Chondrocyte (in vitro differentiated cells): ENCODE measurements at places on chromosomes 13 and 19. TPM values are rescaled to one million over a fixed set of nuclear protein-coding genes. Genes with fewer than 3 reads are reported as not detected.

- H3K4me1 ChIP-seq: peaks cover 24% of the 10 kb centered on the region
- H3K27me3 ChIP-seq: peaks cover 30% of the 10 kb centered on the region
- DNase-seq: no peak
- H3K36me3 ChIP-seq: peaks cover 4% of the 10 kb centered on the region
Measured at GRCh38 chr13:36163809-36164308, 32.7 kb upstream of the DCLK1 start.

GRCh38 chr19:57512845-57513244 lies 13.1 kb downstream of the ZNF773 start:
- H3K4me1 ChIP-seq: no peaks in the 10 kb centered on the region
- no peak overlapping the region for H3K27ac ChIP-seq
- no peaks in the 10 kb centered on the region for H3K27me3 ChIP-seq
- H3K36me3 ChIP-seq: peaks cover 65% of the 10 kb centered on the region
- no peak for DNase-seq

LRRC63 gene
- total RNA-seq: 0.15 TPM in 1 of 3 replicates, not detected in the others

GPR12 gene
- total RNA-seq: not detected in 3 replicates

- H3K4me1 ChIP-seq: peaks cover 21% of the 10 kb centered on the region
- H3K27ac ChIP-seq: no peak overlapping the region
Measured at GRCh38 chr13:52849291-52850071, 1.0 kb upstream of the PCDH8 start.

DNA sequence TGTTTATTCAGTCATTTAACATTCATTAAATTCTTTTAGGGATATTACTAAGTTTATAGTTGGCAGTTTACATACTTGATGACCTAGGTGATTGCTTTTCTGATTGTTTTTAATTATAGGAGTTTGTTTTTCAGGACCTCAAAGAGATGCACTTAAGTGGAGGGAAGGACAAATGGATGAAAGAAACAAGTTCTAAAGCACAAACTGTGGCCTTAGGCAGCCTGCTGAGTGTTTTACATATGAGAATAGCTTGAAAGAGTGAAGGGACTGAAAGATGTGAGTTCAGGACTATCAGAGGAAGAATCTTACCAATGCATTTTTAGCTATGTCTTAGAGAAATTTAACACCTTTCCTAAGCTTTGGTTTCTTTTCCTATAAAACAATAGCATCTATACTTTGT lies 402.6 kb downstream of the KLF12 start:
- no peak for DNase-seq
- no peaks in the 10 kb centered on the region for H3K4me1 ChIP-seq
- no peak overlapping the region for H3K4me3 ChIP-seq
- H3K36me3 ChIP-seq: peaks cover 7% of the 10 kb centered on the region
- H3K27ac ChIP-seq: no peak overlapping the region
- H3K27me3 ChIP-seq: no peaks in the 10 kb centered on the region

S1PR4 gene
- not detected in 3 replicates for total RNA-seq

DNA sequence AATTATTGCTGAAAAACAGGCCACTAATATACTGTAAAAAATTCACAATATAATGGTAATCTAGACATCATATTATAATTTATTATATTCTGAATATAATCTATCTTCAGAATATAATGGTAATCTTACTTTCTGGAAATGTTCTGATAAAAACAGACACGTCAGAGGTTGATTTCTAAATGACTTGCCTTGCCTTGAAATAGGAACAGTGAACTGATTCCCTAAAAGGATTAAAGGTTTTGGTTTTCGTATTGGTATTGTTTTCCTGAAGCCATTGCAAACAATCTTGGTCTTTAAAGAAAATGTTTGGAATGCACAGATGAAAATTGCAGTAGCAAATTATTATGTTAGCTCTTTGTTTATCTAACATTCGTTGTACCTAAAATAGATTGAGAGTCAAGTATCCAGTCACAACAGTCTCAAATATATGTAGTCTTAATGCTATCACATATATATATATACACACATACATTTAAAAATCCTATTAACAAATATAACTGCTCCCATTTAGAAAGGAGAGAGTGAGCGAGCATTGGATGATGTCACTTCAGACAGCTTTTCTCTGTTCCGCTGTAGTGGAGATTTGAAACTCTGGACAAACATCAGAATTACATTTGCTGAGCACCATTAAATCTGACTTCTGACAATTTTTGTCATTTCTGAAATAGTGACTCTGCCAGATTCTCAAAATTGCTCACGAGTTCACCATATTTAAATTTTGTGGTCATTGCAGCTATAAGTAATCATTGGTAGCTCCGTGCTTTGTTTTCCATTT lies 1.7 kb downstream of the ITM2B start:
- no peaks in the 10 kb centered on the region for H3K27me3 ChIP-seq
- H3K4me1 ChIP-seq: peaks cover 51% of the 10 kb centered on the region
- no peak for DNase-seq
- peak overlapping the region; percentile 91 for H3K4me3 ChIP-seq
- H3K36me3 ChIP-seq: no peaks in the 10 kb centered on the region

- peaks cover 14% of the 10 kb centered on the region for H3K4me1 ChIP-seq
- H3K4me3 ChIP-seq: peak overlapping the region; percentile 25
- no peak for DNase-seq
- H3K27ac ChIP-seq: peak overlapping the region; percentile 79
- H3K36me3 ChIP-seq: peaks cover 4% of the 10 kb centered on the region
Measured at GRCh38 chr19:13986348-13986904, 19.7 kb downstream of the RFX1 start.

GRCh38 chr13:30145709-30146367 lies 161.5 kb downstream of the KATNAL1 start:
- H3K4me1 ChIP-seq: peaks cover 22% of the 10 kb centered on the region
- H3K27ac ChIP-seq: no peak overlapping the region
- no peaks in the 10 kb centered on the region for H3K36me3 ChIP-seq
- H3K27me3 ChIP-seq: peaks cover 7% of the 10 kb centered on the region
- H3K4me3 ChIP-seq: no peak overlapping the region

- no peaks in the 10 kb centered on the region for H3K27me3 ChIP-seq
- peaks cover 58% of the 10 kb centered on the region for H3K4me1 ChIP-seq
- DNase-seq: no peak
- H3K27ac ChIP-seq: no peak overlapping the region
- peaks cover 1% of the 10 kb centered on the region for H3K36me3 ChIP-seq
Measured at GRCh38 chr13:26025771-26026170, 26.0 kb downstream of the SHISA2 start.

- H3K4me1 ChIP-seq: peaks cover 17% of the 10 kb centered on the region
- peak overlapping the region; percentile 86 for H3K4me3 ChIP-seq
- peaks cover 1% of the 10 kb centered on the region for H3K36me3 ChIP-seq
- no peak for DNase-seq
Measured at GRCh38 chr19:13747098-13747453, 17.2 kb upstream of the MRI1 start.

DNA sequence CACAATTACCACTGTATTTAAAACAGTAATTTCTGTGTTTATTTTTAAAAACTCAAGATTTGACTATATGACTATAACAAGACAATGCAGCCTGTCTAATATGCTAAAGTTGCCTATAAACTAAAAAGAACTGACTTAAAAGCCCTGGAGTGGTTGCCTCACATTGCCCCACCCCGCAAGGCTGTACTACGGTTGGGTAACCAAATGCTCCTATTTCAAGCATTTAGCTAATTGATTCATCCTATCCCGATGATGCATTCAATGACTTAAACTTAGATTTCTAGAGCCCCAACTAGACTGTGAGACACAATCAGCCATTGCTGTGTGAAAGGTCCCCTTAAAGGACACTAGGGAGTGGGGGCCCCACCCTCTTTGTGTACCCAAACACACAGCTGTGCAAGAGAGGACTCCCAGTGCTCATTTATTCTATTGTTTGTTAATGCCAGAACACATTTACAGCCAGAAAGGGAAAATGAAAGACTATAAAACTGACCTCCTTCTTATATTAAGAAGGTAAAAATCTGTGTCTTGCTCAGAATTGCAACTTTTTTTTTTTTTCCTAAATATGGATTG lies 66.9 kb downstream of the MIPEP start:
- peaks cover 9% of the 10 kb centered on the region for H3K36me3 ChIP-seq
- no peaks in the 10 kb centered on the region for H3K4me1 ChIP-seq
- H3K4me3 ChIP-seq: no peak overlapping the region
- no peak overlapping the region for H3K27ac ChIP-seq
- H3K27me3 ChIP-seq: no peaks in the 10 kb centered on the region

GRCh38 chr19:33406521-33407139 lies 33.1 kb downstream of the CEBPG start:
- no peaks in the 10 kb centered on the region for H3K27me3 ChIP-seq
- DNase-seq: peak; percentile 88
- no peak overlapping the region for H3K4me3 ChIP-seq
- H3K4me1 ChIP-seq: no peaks in the 10 kb centered on the region
- no peak overlapping the region for H3K27ac ChIP-seq

DNA sequence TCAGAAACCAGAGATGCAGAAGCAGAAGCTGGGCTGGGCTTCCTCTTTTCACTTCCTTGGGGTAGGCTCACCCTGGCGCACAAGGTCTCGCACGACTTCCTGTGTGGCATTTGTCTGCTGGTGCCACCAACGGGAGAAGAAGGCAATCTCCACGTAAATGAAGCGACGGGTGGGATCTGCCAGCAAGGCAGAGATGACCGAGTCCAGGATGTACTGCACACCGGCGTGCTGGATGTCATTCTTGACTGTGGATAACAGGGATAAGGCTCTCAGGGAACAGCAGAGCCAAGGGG lies 1.3 kb downstream of the MAN2B1 start:
- H3K27ac ChIP-seq: no peak overlapping the region
- peaks cover 10% of the 10 kb centered on the region for H3K36me3 ChIP-seq
- no peak for DNase-seq
- H3K4me1 ChIP-seq: peaks cover 35% of the 10 kb centered on the region
- no peak overlapping the region for H3K4me3 ChIP-seq

CYP2F1 gene
- not detected in 3 replicates for total RNA-seq

NRTN gene
- 0.54 to 0.77 TPM in 2 of 3 replicates, not detected in the other for total RNA-seq

- peaks cover 46% of the 10 kb centered on the region for H3K27me3 ChIP-seq
- H3K4me1 ChIP-seq: peaks cover 5% of the 10 kb centered on the region
- H3K4me3 ChIP-seq: no peak overlapping the region
- H3K27ac ChIP-seq: no peak overlapping the region
- no peak for DNase-seq
Measured at GRCh38 chr13:26941345-26942174, 181.0 kb upstream of the GPR12 start.

DNA sequence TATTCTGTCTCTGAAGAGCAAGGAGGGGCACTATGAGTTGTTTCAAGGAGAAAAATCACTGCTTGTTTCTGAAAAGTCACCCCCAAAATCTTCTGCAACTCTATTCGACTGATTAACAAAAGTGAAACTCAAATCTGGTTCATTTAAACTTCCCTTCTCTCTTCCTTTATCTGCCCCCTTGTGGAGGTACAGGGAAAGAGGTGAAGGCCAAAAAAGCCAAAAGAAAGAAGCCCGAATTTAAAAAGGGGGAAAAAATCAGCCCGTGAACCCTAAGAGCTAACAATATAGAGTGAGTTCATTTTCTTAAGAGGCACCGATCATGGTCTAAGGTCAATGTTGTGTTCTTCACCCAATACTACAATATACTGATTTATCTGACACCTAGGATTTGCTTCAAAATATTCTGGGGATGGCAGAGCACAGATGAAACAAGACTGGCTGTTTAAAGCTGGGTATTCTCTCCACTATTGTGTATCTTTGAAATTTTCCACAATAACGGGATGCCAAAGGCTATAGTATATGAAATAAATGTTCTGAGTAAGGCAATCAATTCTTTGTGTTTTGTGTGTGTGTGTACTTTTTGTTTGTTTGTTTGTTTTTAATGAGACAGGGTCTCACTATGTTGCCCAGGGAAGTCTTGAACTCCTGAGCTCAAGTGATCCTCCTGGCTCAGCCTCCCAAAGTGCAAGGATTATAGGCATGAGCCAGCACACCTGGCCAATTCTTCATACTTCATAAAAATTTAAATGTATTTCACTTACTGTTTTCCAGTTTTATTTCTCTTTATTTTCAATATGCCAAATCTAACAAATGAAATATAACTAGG lies 55.0 kb upstream of the EEF1AKMT1 start:
- peak overlapping the region; percentile 49 for H3K27ac ChIP-seq
- H3K4me3 ChIP-seq: peak overlapping the region; percentile 54
- peaks cover 50% of the 10 kb centered on the region for H3K4me1 ChIP-seq

GRCh38 chr19:54179921-54180461 lies 7.0 kb upstream of the TMC4 start:
- no peak for DNase-seq
- H3K36me3 ChIP-seq: peaks cover 6% of the 10 kb centered on the region
- H3K27ac ChIP-seq: no peak overlapping the region
- no peaks in the 10 kb centered on the region for H3K27me3 ChIP-seq
- H3K4me1 ChIP-seq: no peaks in the 10 kb centered on the region

CYP2A6 gene
- total RNA-seq: not detected in 3 replicates

NANOS3 gene
- 4.4 to 6.7 TPM (median 4.7 TPM) in 3 replicates for total RNA-seq

DNA sequence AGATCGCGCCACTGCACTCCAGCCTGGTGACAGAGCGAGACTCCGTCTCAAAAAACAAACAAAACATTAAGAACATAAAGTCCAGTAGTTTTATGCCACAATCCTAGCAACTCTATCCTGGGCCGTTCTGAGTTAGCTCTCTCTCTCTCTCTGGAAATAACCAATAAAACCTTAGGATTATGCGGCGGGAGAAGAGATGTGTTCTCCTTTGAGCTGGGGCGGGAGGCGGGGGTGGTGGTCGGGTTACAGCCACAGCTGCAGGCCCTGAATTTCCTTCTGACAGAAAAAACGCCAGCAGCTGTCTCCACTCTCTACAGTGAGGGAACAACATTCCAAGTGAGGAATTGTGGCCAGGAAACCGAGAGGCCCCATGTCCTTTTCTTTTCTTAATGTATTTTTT lies 9.1 kb upstream of the PNMA8A start:
- peak overlapping the region; percentile 37 for H3K4me3 ChIP-seq
- no peaks in the 10 kb centered on the region for H3K36me3 ChIP-seq
- peak overlapping the region; percentile 94 for H3K27ac ChIP-seq
- peaks cover 51% of the 10 kb centered on the region for H3K4me1 ChIP-seq

ELANE gene
- not detected in 3 replicates for total RNA-seq
